ENCODE measurements at places on chromosomes 3 and 15.

- no peak for DNase-seq
Measured at GRCh38 chr15:29471757-29472156, 202.1 kb upstream of the NSMCE3 start.

DNA sequence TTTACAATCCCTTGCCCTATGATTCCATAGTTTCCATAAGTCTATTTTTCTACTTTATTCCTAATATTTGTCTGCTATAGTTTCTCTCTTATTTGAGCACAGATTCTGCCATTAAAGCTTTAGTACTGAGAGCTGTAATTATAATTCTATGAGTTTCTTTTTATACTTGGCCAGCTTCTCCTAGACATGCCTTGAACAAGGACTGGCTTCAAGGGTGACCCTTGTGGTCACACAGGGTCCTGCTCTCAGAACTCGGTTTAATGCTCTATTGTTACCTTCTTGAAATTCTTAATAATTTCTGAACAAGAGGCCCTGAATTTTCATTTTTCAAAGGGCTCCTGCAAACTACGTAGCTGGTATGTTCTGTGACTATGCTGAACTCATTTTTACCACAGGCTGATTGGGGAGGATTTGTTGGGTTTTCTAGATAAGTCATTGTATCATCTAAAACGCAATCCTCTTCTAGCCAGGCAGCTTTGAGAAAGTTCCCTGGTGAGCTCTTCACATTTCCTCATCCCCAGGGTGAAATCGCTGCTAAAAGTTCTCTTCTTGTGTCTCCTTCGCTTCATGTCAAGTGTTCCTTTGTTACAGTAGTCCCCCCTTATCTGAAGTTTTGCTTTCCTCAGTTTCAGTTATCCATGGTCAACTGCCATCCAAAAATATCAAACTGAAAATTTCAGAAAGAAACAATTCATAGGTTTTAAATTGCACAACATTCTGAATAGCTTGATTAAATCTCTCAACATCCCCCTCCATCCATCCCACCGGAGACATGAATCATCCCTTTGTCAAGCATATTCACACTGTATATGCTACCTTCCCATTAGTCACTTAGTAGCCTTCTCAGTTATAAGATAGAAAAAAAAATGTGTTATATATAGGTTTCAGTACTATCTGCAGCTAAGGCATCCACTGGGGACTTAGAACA lies 12.6 kb upstream of the PLCL2 start:
- no peak for DNase-seq

DNA sequence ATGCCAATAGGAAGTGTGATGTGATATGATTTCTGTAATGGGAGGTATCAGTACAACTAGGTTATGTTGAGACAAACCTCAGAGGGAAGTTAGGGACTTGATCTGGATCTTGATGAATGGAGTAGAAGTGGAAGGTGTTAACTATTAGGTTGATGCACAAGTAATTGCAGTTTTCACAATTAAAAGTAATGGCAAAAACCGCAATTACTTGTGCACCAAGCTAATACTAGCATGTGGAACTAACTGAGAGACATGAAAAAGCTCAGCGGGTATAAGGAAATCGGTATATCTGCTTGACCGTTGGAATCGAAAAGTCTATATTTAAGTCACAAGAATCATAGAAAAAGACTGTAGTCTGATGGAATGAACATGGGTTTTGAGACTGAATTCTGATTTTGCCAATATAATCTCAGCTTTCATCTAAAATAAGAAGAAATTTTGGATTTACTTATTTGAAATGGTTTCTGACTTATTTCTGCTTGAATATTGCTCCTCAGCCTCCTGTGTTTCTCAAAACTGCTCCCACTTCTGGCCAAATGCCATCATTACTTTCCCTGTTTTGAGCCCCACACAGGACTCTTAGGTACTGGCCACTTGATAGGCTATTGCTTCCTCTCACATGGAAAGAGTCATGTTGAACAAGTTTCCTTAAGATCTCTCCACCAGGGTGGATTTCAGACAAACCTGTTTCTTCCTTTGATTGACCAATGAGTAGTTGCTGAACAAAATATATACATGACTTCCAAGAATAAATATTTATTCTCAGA lies 271.5 kb upstream of the COL8A1 start:
- DNase-seq = no peak

DNA sequence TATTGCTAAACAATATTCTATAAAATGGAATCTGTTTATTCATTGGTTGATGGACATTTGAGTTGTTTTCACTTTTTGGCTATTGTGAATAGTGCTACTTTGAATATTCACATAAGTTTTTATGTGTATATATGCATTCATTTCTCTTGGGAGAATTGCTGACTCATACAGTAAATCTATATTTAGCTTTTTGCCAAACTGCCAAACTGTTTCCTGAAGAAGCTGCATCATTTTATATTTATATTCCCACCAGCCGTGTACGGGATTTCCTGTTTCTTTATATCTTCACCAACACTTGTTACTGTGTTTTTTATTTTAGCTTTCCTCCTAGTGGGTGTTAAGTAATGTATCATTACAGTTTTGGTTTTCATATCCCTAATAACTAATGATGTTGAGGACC lies 12.5 kb upstream of the TCAIM start:
- no peak for DNase-seq

DNA sequence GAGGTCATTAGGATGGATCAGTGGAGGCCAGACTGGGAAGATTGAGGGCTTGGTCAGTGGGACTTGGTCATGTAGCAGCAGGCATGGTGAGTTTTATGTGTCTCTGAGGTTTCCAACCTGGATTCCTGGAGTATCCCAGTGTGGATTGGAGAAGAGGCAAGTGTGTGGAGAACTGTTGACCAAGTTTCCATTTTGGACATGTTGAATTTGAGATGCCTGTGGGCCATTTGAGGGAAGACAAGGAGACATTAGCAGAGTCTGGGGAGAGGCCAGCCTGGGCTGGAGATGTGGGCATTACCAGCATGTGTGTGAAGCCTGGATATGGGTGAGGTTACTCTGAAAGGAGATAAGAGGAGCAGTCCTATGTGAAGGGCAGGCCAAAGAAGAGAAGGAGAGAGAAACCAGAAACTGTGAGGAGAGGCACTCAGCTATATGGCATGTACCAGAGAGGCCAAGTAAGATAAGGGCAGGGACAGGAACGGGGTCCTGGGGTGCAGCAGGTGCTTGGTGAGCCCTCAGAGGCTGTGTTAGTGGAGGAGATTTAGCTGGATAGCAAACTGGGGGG lies 4.3 kb downstream of the SLC25A38 start:
- DNase-seq = no peak

DNA sequence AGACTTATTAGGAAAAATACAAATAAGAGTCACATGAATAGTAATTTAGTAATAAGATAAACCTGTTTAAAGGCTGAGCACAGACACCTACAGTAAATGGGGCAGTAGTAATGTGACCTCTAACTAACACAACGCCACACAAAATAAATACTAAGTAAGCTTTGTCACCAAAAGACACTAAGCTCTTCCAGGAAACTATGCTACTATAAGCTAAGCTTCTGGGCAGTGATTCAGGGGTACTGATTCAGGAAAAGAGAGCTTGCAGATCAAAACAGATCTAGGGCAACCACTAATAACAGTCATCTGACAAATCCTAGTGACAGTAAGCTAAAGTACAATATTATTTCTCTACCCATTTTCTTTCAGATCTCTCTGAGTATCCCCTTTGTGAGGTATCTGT lies 68.8 kb downstream of the PLOD2 start:
- DNase-seq = no peak

DNA sequence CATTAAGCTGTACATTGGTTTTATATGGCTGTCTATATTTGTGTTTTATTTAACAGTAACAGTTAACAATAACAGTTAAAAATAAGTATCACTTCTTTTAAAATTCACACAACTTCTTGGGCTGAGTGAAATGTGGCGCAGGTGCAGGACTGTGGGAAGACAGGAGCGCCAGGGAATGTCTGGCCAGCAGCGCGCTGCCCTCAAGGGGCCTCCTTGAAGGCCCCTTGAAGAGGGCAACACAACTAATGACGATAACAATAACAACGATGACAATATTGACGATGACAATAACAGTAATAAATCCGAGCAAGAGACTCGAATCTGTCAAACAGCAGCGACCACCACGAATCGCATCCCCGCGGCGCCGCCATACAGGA lies 411 bp upstream of the PPP2R3A start:
- DNase-seq = no peak

DNA sequence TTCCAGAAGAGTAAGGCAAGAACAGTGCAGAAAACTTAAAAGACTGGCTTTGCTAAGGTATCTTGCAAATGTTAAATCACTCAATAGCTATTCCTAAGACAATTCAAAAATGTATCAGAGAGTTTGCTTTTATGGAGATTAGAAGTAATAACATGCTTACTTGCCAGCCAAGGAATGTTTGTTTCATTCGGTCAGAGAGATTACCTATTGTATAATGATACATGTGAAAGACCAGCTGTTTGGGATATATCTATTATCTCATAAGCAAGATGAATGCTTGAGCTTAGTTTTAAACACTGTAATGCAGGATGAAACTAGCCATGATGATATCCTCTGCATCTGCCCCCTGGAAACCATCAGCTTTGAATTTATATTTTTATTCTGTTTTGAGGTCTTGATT lies 70.7 kb downstream of the MAP2K5 start:
- DNase-seq = no peak

- no peak for DNase-seq
Measured at GRCh38 chr15:100879464-100880138, at the start of gene ALDH1A3. Gene ALDH1A3 (plus strand): TSS chr15:100879831. CDS start chr15:100879908, 77 bp downstream.

DNA sequence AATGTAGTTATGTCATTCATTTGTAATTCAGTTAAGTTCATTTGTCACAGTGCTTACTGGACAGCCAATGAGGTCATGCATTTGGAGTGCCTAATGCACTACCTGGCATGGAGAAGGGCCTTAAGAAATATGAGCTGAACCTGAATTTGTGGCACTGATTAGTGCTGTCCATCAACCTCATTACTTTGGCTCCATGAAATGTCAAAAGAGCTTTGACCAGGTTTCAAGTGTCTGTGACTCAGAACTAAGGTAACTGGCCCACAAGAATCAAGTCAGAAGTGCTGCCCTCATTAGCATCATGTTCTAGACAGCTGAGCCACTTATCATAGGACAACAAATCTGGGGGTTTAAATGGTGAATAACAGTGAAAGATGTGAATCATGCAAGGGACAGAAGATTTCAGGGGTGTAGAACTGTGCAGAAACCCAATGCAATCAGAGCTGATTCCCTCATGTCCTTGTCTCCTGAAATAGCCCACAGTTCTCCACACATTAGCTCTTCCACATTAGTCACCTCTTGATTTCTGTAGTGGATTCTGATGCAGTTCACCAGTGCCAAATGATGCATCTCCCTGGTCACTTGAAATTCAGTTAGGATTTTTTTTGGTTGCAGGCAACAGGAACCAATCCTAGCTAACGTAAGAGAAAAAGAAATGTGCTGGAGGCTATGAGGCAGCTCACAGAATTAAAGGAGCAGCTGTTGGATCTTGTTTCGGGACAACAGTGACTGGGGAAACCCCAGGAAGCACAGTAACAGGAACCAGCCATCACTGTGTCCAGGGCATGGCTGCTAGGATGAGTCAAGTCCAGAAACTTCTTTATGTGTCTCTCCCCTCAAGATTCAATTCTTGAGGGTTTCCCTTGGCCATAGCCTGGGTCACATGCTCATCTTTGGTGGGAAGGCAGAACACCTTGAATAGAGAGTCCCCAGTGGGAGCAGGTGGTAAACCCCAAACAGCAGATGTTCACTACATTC lies 38.7 kb downstream of the CHST2 start:
- DNase-seq = no peak

DNA sequence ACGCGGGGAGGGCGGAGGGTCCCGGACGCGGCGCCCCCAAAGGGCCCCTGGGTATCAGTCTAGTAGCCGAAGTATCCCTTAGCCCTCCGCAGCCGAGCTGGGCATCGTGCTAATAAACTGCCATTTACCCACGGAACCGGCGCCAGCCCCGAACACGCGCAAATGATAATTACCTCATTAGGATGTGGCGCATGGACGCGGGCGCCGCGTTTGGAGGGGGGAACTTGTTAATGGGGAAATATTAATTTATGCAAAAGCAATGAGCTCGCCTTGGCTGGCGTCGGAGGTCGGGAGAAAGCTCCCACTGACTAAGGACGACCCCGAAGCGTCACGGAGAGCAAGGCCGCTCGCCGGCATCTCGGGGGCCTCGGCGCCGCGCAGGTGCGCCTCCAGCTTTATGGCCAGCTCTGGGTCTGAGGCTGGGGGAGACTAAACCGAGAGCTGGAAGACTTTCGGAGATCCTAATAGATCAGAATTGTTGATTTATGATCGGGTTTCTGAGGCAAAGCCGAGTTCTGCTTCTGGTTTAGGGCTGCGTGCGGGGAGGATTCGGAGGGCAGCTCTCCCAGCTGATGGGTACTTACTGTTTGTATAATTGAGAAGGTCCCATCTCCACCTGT lies 474 bp upstream of the FEZF2 start:
- DNase-seq = no peak

DNA sequence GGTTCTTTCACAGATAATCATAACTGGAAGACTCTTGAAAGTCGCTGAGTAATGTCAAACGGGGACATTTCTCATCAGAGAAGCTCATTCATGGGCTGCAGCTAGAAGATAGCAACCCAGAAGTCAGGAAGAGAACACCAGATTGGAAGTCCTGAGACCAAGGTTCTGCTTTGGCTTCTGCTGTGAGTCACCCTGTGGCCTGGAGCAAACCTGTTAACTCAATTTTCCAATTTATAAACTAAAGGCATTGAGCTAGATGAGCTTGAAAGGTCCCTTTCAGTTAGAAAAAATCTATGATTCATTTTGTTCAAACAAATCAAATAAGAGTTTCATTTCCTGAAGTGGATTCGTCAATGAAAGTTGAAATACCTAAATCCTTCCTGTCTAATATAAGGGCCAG lies 402.2 kb downstream of the EPHB1 start:
- DNase-seq = no peak

DNA sequence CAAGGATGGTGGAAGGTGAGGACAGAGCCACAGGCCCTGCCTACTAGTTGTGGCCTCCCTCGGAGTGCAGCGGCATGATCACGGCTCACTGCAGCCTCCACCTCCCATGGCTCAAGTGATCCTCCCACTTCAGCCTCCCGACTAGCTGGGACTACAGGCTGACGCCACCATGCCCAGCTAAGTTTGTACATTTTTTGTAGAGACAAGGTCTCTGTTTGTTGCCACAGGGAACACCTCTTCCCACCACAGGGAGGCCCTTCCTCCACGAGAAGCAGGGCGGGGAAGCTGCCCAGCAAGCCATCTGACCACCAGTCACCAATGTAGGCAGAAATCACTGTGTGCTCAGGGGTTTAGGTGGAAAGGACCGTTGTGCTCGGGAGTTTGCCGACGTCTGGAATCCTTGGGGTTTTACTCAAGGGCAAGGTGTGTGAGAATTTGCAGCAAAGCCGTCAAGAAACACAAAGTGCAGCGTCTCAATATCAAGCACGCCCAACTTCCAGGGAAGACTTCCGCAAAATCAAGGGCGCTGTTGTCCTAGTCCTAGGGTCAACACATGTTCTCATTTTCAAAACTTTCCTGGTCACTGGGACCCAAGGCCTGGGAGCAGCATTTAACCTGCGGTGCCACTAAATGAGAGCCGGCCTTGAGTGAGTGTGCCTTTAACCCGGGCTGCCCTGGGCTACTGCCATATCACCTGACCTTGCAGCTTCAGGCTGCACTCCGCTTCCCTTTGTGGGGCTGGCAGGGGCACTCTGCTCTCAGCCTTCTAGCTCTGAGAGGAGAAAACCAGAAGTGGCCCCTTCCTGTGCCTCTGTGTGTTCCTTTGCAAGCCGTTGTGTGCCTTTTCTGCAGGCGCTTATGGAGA lies 65.7 kb downstream of the SLC12A8 start:
- DNase-seq = no peak

GRCh38 chr3:152835601-152836102 lies 721 bp downstream of the P2RY1 start:
- no peak for DNase-seq
